ENCODE measurements at places on chromosomes 6 and 20. TPM values are rescaled to one million over a fixed set of nuclear protein-coding genes. Genes with fewer than 3 reads are reported as not detected.

Gene HTR1B
- total RNA-seq = not detected

Gene C6orf136
- 15.7 TPM for total RNA-seq

DNA sequence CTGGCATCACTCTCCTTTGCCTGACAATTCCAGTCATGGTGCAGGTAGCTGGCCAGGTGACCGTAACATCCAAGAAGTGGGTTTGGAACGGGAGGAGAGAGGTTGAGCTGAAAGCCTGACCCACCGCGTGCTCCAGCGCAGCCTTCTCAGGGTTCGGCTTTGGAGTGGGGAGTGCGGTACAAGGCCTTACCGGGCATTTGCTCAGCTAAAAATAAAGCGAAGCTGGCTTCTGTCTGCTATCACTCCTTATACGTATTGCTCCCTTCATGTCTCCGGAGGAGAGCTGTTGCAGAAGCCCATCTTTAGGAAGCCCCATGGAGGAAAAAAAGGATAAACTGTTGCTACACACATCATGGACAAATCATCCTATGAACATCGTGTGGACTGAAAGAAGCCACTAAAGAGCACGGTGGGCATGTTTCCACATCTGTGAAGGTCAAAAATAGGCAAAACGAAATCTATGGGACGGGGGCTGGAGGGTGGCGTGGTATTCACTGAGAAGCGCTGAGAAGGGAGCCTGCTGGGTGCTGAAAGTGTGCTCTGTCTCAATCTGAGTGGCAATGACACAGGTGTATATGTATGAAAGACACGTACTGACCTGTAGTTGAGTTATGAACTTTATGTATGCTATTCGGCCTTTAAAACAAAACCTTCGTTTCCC, 57.2 kb upstream of the TAB2 start:
- H3K27me3 ChIP-seq = no peaks in the 10 kb centered on the region
- no peak overlapping the region for H3K4me3 ChIP-seq
- no peak for DNase-seq
- no peak overlapping the region for H3K27ac ChIP-seq
- H3K36me3 ChIP-seq = no peaks in the 10 kb centered on the region
- no peaks in the 10 kb centered on the region for H3K4me1 ChIP-seq

DNA sequence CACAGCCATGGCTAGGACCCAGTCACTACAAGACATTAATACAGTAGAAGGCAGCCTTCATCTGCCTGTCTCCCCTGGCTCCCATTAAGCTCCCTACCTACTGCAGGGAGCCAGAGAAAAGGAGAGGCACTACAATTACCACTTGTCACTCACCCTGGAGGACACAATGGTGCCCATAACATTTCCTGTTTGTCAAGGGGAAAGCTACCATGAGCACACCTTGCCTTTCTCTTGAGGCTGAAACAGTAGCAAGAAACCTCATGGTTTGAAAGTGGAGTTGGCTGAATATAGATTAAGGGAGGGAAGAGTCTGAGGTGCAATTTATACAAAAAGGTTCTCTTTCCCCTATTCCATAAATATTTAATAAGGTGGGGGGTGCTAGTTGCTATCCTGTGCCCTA, 27.9 kb downstream of the STK38 start:
- H3K27me3 ChIP-seq = no peaks in the 10 kb centered on the region
- no peak for DNase-seq
- no peaks in the 10 kb centered on the region for H3K4me1 ChIP-seq
- H3K4me3 ChIP-seq = no peak overlapping the region
- no peak overlapping the region for H3K27ac ChIP-seq
- H3K36me3 ChIP-seq = peaks cover 32% of the 10 kb centered on the region

Gene GUCA1A
- total RNA-seq = not detected

Gene TP53INP2
- total RNA-seq = 1.8 TPM

DNA sequence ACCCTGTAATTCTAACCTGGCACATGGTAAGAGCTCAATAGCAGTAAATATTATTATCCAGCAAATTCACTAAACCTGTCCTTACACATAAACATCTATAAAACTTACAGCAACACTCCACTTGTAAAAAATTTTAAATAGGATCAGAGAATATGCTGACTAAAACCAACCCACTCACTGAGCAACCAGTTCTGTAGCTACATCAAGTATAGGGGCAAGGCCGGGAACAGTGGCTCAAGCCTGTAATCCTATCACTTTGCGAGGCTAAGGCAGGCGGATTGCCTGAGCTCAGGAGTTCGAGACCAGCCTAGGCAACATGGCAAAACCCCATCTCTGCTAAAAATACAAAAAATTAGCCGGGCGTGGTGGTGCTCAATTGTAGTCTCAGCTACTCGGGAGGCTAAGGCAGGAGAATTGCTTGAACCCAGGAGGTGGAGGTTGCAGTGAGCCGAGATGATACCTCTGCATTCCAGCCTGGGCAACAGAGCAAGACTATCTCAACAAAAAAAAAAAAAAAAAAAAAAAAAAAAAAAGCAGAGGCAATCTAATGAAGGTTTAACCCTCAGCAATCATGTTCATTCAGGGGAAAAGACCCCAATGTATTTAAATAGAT, 6.8 kb downstream of the STAU1 start:
- no peaks in the 10 kb centered on the region for H3K27me3 ChIP-seq
- peaks cover 8% of the 10 kb centered on the region for H3K4me1 ChIP-seq
- H3K36me3 ChIP-seq = peaks cover 22% of the 10 kb centered on the region
- peak overlapping the region; percentile 19 for H3K27ac ChIP-seq
- no peak for DNase-seq

- peak overlapping the region; percentile 28 for H3K27ac ChIP-seq
- DNase-seq = peak; percentile 62
- H3K36me3 ChIP-seq = no peaks in the 10 kb centered on the region
- peaks cover 34% of the 10 kb centered on the region for H3K4me1 ChIP-seq
- no peak overlapping the region for H3K4me3 ChIP-seq
Observed at GRCh38 chr6:142886431-142887170, 58.4 kb downstream of the HIVEP2 start.

DNA sequence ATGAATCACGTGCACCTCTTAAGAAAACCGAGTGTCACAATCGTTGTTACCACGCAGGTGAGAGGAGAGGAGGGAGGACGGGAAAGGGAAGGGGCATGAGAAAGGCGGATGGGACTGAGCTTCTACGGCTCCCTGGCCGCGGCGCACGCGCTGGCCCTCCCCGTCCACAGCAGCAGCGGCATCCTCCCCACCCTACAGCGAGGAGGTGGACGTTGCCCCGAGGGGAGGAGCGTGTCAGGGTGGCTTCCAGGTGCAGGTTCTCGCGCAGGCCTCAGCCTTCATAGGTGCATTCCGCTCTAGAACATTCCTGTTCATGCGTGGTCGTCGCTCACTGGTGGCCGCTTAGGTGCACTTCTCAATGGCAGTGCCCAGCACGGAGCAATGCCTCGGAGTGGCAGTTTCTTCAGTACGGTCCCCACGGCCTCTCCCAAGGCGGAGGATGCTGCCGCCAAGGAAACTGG, 29.7 kb upstream of the AFDN start:
- H3K27me3 ChIP-seq = peaks cover 59% of the 10 kb centered on the region
- no peak overlapping the region for H3K27ac ChIP-seq
- H3K4me1 ChIP-seq = peaks cover 3% of the 10 kb centered on the region
- H3K4me3 ChIP-seq = no peak overlapping the region
- no peak for DNase-seq

DNA sequence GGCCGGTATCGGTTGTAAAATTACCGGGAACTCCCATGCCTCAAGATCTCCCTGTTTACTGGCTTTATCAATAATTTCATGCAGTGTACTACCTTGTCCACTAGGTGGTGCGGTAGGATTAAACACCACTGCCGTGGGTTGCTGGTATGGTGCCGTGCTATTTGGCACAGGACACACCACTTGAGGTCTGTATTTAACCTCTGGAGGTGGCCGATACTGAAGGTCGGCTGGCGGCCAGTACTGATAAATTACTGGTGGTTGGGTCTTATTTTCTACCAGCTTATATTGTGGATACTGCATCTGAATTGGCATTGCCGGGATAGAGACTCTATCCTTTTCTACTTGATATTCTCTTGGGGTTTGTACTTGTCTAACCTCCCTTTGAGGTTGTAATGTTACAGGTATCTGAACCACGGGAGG, 14.3 kb upstream of the PTCRA start:
- no peaks in the 10 kb centered on the region for H3K36me3 ChIP-seq
- no peak overlapping the region for H3K4me3 ChIP-seq
- no peaks in the 10 kb centered on the region for H3K27me3 ChIP-seq
- H3K27ac ChIP-seq = no peak overlapping the region

DNA sequence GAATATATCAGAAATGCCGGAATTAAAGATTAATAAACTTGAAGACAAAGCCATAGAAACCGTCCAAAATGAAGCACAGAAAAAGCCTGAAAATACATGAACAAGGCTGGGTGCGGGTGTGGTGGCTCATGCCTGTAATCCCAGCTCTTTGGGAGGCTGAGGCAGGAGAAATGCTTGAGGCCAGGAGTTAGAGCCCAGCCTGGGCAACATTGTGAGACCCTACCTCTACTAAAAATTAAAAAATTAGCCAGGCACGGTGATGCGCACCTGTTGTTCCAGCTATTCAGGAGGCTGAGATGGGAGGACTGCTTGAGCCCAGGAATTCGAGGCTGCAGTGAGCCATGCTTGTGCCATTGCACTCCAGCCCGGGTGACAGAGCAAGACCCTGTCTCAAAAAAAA, 32.9 kb downstream of the REV3L start:
- H3K4me1 ChIP-seq = peaks cover 17% of the 10 kb centered on the region
- peaks cover 6% of the 10 kb centered on the region for H3K36me3 ChIP-seq
- DNase-seq = no peak
- H3K27me3 ChIP-seq = no peaks in the 10 kb centered on the region
- H3K4me3 ChIP-seq = no peak overlapping the region

DNA sequence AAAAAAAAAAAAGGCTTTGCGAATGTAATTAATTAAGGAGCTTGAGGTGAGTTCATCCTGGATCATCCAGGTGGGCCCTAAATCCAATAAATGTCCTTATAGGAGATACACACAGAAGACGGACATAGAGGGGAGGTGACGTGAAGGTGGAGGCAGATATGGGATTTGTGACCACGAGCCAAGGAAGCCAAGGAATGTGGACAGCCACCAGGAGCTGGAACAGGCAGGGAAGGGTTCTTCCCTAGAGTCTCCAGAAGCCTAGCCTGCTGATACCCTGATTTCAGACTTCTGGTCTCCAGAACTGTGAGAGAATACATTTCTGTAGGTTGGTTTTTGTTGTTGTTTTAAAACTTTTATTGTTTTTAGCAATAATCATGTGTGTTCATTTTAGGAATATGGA, 6.7 kb upstream of the ATRN start:
- no peak for DNase-seq
- no peaks in the 10 kb centered on the region for H3K36me3 ChIP-seq
- no peak overlapping the region for H3K27ac ChIP-seq
- H3K27me3 ChIP-seq = peaks cover 27% of the 10 kb centered on the region
- no peak overlapping the region for H3K4me3 ChIP-seq
- no peaks in the 10 kb centered on the region for H3K4me1 ChIP-seq

Gene TMX4
- total RNA-seq = 47.4 TPM

GRCh38 chr6:154402081-154402780, 45.6 kb upstream of the IPCEF1 start:
- peaks cover 6% of the 10 kb centered on the region for H3K4me1 ChIP-seq
- peaks cover 8% of the 10 kb centered on the region for H3K36me3 ChIP-seq
- H3K27me3 ChIP-seq = no peaks in the 10 kb centered on the region
- no peak overlapping the region for H3K27ac ChIP-seq
- DNase-seq = peak; percentile 61

- no peaks in the 10 kb centered on the region for H3K27me3 ChIP-seq
- no peak overlapping the region for H3K27ac ChIP-seq
- no peak for DNase-seq
- no peaks in the 10 kb centered on the region for H3K36me3 ChIP-seq
- H3K4me3 ChIP-seq = no peak overlapping the region
- H3K4me1 ChIP-seq = no peaks in the 10 kb centered on the region
Observed at GRCh38 chr6:130129762-130130246, 92.9 kb downstream of the SAMD3 start.

- H3K4me3 ChIP-seq = no peak overlapping the region
- H3K27me3 ChIP-seq = no peaks in the 10 kb centered on the region
- peaks cover 24% of the 10 kb centered on the region for H3K4me1 ChIP-seq
- H3K27ac ChIP-seq = no peak overlapping the region
- no peak for DNase-seq
Observed at GRCh38 chr6:42390228-42390934, 61.3 kb downstream of the TRERF1 start.

Gene RALY
- 120 TPM for total RNA-seq

DNA sequence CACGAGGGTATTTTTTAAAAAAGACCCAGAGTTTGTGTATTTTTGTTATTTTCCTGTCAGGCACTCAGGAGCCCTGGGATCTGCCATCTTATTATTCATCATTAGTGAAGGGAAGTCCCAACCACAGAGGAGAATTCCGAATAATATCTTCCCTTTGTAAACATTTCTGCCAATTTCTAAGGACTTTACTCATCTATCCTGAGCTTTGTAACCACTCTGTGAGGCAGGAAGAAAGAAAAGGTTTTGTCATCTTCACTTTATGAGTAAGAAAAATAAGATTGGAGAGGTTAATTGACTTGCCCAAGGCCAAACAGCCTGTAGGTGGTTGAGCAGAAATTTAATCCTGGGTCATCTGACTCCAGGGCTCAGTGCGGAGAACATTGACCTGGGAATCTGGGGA, 23.0 kb upstream of the IYD start:
- peaks cover 9% of the 10 kb centered on the region for H3K4me1 ChIP-seq
- H3K36me3 ChIP-seq = peaks cover 6% of the 10 kb centered on the region
- H3K4me3 ChIP-seq = no peak overlapping the region
- no peaks in the 10 kb centered on the region for H3K27me3 ChIP-seq
- no peak for DNase-seq

Gene GGTLC1
- not detected for total RNA-seq

DNA sequence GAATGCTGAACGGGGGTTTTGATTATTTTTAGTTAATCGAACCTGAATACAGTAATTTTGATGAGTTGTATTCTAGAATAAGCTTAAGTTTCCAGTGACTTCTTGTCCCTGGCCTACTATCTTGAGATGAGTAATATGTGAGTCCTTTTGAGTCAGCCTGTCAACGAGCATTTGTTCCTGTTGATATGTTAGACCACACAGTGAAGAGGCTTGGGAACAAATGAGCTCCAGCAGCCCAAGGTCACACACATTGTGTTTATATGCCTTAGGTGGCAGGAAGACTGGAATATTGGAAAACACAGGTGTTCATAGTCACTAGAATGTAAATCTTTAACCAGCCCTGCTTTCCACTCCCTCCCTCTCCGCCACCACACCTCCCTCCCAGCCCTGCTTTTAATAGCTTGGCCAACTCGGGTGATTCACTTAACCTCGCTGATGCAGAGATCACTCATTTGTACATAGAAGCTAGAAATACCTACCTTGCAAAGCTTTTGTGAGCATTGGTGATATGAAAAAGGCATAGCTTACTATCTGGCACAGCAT, 9.1 kb downstream of the SMPDL3A start:
- peak; percentile 71 for DNase-seq
- H3K4me3 ChIP-seq = peak overlapping the region; percentile 32
- peak overlapping the region; percentile 69 for H3K27ac ChIP-seq
- H3K36me3 ChIP-seq = no peaks in the 10 kb centered on the region
- no peaks in the 10 kb centered on the region for H3K27me3 ChIP-seq
- H3K4me1 ChIP-seq = peaks cover 14% of the 10 kb centered on the region

DNA sequence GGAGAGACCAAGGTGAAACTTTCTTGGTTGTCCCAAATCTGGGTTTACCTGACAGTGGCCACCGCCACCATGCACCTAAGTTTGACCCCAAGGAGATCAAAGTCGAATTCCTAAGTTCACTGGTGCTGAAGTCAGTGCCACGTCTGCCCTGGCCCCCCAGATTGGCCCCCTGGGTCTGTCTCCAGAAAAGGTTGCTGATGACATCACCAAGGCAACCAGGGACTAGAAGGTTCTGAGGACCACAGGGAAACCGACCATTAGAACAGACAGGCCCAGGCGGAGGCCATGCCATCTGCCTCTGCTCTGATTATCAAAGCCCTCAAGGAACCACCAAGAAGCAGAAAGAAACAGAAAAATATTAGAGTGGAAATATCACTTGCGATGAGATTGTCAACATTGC, 91.2 kb downstream of the DLL1 start:
- no peak overlapping the region for H3K27ac ChIP-seq
- H3K36me3 ChIP-seq = no peaks in the 10 kb centered on the region
- peaks cover 12% of the 10 kb centered on the region for H3K4me1 ChIP-seq
- DNase-seq = no peak
- H3K4me3 ChIP-seq = no peak overlapping the region
